ENCODE measurements at places on chromosomes 11 and 22.

GRCh38 chr11:106063009-106063408 is 14.1 kb downstream of the KBTBD3 start:
- DNase-seq, result no peak

DNA sequence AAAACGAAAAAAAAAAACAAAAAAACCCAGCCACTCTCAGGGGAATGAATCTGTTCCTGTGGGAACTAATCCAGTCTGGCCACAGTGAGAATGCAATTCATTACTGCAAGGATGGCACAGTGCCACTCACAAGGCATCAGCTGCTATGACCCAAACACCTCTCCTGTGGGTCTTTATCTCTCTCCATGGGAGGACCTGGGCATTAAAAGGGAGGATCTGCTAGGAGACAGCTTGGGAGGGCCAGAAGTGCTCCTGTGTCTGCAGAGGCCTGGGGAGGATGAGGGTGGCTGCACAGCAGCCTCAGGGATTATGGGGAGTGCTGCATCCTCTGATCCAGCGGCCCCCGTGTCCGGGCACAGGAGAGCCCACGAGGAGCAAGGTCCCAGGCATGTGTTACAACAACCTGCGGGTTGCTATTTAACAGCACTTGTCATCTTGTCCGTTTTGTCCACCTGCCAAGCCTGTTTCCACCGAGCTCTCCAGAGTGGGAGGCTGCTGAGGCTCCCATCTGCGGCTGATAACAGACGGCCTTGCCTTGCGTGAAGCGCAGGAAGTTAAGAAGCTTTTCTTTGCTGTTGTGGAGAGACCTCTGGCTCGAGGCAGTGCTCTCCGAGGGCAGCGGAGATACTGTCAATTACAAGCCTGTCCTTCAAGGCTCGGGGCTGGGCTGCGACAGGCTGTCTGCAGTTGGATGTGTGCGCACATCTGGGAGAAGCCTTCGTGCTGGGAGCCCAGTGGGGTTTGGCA is 97.7 kb downstream of the NXPE2 start:
- DNase-seq, result no peak

DNA sequence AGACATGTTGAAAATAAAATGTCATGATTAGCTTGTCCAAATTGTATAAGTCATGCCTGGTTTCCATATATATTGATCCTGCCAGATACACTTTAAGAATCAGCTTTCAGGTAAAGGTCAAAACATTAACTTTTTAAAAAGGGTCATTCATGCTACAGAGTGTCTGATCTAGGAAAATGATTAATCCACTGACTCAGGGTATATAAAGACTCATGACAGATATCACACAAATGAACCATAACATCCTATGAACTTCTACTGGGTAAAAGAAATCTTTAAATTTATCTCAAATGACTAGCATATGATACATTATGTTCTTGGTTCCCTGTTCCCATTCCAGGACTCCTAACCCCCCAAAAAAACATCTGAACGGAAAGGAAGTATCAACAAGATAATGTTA is 11.7 kb downstream of the MRTFA start:
- no peak for DNase-seq

DNA sequence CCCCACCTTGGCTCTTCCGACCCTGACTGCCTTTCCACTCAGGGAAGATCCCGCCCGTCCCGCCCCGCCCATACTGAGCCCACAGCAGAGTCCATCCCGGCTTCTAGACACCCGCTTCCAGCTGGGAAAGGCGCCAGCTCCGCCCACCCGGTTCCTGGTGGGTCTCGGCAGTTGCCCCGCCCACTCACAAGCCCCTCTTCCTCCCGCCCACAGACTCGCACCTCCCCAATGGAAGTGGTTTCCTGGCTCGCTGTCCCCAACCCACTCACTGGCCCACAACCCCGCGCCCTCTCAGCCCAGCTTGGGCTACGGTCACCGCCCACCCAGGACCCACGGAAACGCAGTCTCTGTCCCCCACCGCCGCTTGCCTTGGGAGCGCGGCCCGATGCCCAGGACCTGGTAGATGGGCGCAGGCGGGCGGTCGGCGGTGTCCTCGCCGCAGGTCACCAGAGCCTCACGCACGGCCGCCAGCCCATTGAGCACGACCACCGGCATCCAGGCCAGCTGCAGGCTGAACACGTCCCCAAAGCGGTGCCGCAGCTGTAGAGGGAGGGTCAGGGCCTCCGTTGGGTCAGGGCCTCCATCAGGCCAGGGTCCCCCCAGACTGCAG is 22.2 kb upstream of the CYP2D6 start:
- no peak for DNase-seq

GRCh38 chr11:70048279-70049024 is 29.7 kb upstream of the ANO1 start:
- no peak for DNase-seq

- no peak for DNase-seq
These were observed 15.0 kb upstream of the YWHAH start for GRCh38 chr22:31929167-31929930.

All from activated CD8-positive, alpha-beta memory T cell treated with anti-CD3 and anti-CD28 coated beads, Interleukin-2, amount 50 U/mL, for 4 hours (primary cell).